ENCODE measurements at places on chromosomes 12 and 14.

DNA sequence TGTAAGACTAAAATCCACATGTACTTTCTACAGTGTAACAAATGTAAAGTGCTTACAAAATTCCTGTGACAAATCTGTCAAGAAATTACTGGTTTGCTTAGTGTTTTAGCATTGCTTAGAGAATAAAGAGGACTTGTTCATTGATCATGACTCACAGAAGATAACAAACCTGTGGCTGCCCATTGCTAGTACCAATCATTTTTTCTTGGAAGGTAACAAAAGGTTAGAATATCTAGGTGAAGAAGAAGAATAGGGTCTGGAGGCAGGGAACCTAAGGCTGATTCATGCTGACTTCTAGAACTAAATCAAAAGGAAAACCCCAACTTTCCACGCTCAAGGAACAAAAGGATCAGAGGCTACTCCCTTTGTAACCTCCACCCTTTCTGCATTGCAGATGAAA lies 232.7 kb upstream of the ABCD2 start:
- DNase-seq: no peak

GRCh38 chr12:6440391-6440790 lies 4.4 kb upstream of the CD27 start:
- no peak for DNase-seq

DNA sequence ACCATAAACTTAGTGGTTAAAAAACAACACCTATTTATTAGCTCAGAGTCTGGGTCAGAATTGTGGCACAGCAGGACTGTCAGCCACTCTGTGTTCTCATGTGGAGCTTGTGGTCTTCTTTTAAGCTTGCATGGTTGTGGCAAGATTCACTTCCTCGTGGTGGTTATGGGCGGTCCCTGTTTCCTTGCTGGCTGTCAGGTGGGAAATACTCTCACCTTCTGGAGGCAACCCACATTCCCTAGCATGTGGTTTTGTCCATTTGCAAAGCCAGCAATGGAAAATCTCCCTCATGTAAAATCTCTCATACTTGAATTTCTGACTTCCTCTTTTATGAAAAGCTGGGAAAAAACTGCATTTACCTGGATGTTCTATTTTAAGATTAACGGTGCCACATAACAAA lies 229.8 kb downstream of the ALX1 start:
- DNase-seq: no peak

DNA sequence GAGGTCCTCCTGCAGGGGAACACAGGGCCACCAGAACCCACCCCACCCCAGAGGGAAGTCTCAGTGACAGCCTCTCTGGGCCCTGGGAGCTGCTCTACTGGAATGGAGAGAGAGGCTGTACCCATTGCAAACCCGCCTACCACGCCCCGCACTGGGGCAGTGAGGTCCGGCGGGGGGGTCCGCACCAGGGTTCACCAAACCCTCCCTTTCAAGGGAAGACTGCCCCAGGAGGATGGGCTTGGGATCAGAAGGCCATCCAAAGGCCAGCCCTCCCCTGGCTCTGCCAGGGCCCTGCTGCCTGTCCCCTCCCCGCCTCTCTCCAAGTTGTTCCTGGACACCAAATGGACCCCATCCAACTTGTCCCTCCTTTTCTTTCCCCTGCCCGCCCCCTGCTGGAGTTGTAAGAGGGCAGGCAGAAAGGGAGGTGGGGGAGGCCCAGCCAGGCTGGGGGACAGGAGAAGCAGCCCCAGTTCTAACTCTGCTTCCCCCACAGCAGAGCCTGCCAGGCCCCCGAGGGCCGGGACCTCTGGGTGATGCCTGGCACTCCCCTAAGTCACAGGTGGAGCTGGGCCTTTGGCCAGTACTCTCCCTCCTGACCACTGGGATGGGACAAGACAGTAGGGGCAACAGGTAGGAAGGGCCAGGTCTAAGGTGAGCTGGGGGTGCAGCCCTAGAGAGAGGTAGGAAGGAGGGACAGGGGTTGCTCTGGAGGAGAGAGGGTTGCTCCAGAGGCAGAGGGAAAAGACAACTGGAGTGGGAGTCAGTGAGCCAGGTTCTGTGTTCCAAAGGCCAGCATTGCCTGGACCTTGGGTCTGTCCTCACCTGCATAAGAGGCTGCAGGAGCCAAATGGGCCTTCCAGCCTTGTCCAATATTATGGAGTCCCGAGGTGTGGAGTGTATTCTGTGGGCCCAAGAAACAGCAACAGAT lies 3.2 kb upstream of the DIO3 start:
- DNase-seq: no peak

DNA sequence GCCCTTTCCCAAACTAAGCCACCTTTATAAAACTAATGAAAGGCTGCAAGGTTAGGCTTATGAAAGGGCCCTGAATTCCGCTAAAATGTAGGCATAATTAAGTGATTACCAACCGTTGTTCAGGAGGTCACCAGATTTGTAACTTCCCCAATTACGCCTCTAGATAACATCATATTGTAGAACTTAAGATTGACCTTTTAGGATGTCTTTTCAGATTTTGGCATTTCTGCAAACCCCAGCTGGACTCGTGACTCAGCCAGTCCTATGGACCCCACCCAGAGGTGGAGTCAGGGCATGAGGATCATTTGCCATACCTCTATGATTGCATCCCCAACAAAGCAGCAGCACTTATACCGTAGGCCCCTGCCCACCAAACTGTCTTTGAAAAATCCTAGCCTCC lies 3.7 kb upstream of the LPCAT3 start:
- peak; percentile 16 for DNase-seq

DNA sequence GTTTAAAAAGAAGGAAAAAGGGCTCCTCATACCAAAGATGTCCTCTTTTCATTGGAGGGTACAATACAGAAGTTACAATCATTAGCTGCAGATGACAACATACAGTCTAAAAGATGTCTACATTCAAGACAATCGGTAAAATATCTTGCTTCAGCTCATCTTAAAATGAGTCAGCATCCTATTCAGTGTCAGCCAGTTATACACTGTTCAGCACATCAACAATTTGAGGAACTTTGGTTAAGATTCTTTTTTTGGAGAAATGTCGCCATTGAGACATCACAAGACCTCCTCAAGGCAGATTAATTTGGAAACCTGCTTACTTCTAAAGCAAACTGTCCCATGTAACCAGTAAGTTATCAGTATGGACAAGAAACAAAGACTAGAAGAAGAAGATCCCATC lies 100.7 kb upstream of the SLC38A4 start:
- no peak for DNase-seq

DNA sequence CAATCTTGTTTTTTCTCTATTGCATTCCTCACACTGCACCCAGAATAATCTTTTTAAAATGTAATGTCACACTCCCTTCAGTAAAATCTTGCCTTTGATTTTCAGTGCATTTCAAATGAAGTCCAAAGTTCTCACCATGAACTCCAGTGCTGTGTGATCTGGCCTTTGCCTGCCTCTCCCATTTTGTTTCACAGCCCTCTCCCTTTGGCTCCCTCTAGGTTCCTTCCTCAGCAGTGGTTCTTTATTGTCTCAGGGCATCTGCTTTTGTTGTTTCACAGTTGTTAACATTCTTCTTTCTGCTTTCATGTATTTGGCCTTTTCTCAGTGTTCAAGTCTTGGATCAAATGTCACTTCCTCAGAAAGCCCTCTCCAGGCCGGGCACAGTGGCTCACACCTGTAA lies 84.5 kb upstream of the AMN1 start:
- peak; percentile 17 for DNase-seq

GRCh38 chr12:105920161-105920684 lies 218.5 kb downstream of the NUAK1 start:
- DNase-seq: peak; percentile 61

GRCh38 chr14:34951286-34951685 lies 31.5 kb upstream of the SRP54 start:
- peak; percentile 70 for DNase-seq

DNA sequence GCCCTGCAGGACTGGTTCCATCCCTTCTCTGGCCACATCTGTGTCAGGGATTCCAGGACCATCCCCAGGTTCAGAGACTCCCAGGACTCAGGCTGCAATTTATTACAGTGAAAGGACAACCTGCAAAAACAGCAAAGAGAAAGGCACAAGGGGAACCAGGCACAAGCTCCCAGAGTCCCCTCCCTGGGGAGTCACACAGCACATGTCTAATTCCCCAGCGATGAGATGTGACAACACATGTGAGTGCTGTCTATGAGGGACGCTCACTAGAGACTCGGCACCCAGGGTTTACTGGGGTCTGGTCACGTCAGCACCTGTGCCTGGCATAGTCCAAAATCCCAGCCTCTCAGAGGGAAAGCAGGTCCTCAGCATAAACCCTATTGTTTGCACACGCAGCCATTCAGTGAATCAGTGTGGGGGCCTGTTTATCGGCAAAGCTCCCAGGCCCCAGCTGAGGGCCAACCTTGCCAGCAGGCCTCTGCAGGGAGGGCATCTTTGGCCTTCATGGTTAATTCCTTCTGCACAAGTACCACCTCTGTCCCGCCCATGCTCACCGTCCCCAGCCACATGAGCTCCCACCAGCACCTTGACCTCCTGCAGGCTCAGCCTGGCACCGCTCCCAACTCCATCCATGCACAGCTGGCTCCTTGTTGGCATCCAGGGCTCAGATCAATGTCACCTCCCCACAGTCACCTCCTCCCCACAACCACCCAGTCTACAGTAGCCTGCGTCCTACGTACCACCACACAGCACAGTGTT lies 198.9 kb upstream of the SFSWAP start:
- no peak for DNase-seq

DNA sequence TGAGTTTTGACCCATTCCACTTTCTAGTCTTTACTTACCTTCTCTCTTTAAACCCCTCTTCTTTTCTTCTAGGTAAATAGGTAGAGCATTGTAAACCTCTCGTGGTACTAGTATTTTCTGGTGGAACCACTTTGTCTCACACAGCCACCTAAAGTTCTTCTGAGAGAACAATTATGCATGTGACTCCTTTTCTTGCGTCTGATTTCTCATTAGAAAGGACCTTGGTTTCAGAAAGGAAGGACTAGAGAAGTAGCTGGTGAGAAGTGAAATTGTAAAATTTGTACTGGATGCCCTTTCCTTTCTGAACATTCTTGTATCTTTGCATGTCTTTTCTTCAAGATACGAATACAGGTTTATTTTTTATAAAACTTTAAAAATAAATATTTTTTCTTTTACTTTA lies 99.0 kb downstream of the NUBPL start:
- DNase-seq: no peak

- peak; percentile 69 for DNase-seq
Observed at GRCh38 chr12:120468325-120468820, 1.2 kb downstream of the SRSF9 start.

DNA sequence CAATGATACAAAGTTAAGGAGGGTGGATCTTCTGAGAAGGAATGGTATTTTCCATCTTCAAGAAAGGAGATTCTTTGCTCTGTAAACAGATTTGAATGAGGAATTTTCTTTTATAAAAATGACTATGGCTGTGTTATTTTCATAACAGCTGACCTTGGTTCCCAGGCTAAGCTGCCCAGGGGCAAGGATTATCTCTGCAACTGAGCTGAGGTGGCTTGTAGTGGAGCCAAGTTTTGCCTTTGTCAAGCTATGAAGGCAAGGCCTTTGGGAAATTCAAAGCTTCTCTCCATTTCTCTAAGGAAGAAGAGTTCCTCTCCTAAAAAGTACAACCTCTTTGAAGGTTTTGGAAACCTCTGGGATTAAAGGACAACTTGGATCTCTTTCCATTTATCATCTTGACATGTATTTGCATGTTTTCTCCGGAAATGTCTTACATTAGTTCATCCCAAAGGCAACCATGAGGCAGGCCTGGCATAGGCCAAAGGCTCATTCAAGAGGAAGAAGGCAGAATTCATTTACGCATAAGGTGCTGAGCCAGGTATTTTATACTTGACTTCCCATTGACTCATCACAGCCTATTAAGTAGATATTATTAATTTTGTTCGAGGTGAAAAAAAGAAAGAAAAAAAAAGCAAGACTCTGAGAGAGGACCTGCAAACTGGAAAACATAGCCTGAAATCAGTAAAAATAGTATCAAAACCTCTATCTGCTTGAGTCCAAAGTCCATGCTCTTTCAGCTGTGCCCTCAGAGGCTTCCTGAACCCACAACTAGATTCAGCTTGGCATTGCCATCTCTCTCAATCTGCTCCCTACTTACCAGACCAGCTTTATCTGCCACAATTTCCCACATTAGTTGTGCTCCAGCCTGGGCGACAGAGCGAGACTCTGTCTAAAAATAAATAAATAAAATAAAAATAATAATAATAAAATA lies 24.0 kb upstream of the CKAP4 start:
- no peak for DNase-seq

- DNase-seq: peak; percentile 70
Observed at GRCh38 chr12:95231190-95231589, 13.6 kb downstream of the VEZT start.

DNA sequence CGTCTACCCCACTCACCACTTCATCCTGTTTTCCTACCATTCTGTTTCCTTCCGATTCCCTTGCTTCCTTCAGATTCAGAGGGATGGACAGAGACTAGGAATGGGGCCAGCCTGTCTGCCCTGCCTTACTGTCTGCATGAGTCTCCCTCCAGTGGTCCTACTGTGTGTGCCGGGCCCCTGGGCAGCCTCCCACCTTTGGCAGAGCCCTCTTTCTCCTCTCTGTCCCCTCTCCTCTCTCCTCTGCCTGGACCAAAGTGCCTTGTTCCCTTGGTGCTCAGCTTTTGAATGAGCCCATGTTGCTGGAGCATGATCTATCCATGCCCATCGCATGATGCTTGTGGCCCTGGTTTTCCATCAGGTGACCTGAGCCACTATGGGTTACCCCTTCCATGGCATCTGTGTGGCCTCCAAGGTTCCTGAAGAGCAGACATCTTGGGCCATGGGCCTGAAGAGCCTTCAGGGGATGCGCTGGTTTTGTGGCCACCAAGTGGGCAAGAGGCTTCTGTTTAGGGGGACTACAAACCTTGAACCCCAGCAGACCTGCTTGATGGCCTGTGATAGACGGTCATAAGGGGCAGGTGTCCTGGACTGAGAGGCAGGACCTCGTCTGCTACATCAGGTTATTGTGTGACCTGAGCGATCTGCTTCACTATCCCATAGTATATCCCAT lies 54.2 kb upstream of the BCL11B start:
- no peak for DNase-seq

DNA sequence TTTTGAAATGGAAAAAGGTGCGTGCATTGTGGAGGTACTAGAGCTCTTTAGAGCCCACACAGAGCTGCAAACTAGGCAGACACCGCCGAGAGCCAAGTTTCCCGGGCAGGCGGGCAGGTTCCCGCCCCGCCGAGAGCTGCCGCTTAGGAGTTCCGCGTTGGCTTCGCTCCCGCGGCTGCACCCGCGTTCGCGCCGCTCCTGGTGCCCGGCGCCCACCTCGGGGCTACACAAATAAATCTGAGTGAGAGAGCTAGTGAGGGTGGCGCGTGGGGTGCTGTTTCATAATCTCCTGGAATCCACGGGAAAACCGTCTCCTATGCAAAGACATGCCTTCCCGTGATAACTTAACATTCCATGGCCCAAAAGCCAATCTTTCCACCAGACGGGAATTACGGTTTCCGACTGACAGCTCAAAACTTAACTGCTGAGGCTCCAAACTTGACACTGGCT lies 645 bp downstream of the KITLG start:
- DNase-seq: peak; percentile 70

Measured in fibroblast of the aortic adventitia (primary cell).